ENCODE measurements at places on chromosomes 2 and 18. TPM values are rescaled to one million over a fixed set of nuclear protein-coding genes. Genes with fewer than 3 reads are reported as not detected.

SCYGR4 gene
- total RNA-seq, result not detected

SKOR2 gene
- total RNA-seq, result not detected

DNER gene
- under 0.01 TPM for total RNA-seq

SPP2 gene
- total RNA-seq, result not detected

CCDC102B gene
- total RNA-seq, result 34.0 TPM

DRC1 gene
- not detected for total RNA-seq

FNDC4 gene
- total RNA-seq, result 10.0 TPM

IL36A gene
- total RNA-seq, result not detected

LOXHD1 gene
- total RNA-seq, result under 0.01 TPM

COL4A3 gene
- total RNA-seq, result not detected

KANSL1L gene
- total RNA-seq, result 12.2 TPM

STON1 gene
- 2.1 TPM for total RNA-seq

NOL4 gene
- total RNA-seq, result not detected

NAT8 gene
- total RNA-seq, result not detected

ALS2 gene
- total RNA-seq, result 17.7 TPM

IGFBP5 gene
- total RNA-seq, result 0.64 TPM

DES gene
- total RNA-seq, result not detected

FABP1 gene
- not detected for total RNA-seq

SLC20A1 gene
- 20.5 TPM for total RNA-seq

DUSP2 gene
- 0.76 TPM for total RNA-seq

KCTD1 gene
- total RNA-seq, result 5.8 TPM

NEU2 gene
- total RNA-seq, result not detected

TNFAIP6 gene
- not detected for total RNA-seq

DOK1 gene
- total RNA-seq, result 20.9 TPM

KCNG2 gene
- total RNA-seq, result 0.26 TPM

CCBE1 gene
- under 0.01 TPM for total RNA-seq

CCDC121 gene
- 1.0 TPM for total RNA-seq

TSGA10 gene
- total RNA-seq, result 1.7 TPM

EFHD1 gene
- not detected for total RNA-seq

SDC1 gene
- total RNA-seq, result 2.6 TPM

OR6B2 gene
- total RNA-seq, result not detected

UGT1A3 gene
- total RNA-seq, result not detected

CFAP53 gene
- total RNA-seq, result 0.13 TPM

YES1 gene
- total RNA-seq, result 149 TPM

SIX3 gene
- not detected for total RNA-seq

C1QL2 gene
- total RNA-seq, result not detected

RAB17 gene
- total RNA-seq, result 12.3 TPM

C1GALT1C1L gene
- total RNA-seq, result 0.13 TPM

CTNNA2 gene
- not detected for total RNA-seq

PCARE gene
- not detected for total RNA-seq

SERTAD2 gene
- total RNA-seq, result 3.6 TPM

MERTK gene
- total RNA-seq, result 14.0 TPM

REG3G gene
- total RNA-seq, result not detected

AGXT gene
- total RNA-seq, result not detected

IL18R1 gene
- total RNA-seq, result 0.25 TPM

CACNB4 gene
- total RNA-seq, result under 0.01 TPM

IL1RL1 gene
- total RNA-seq, result 0.13 TPM

C2orf81 gene
- total RNA-seq, result 0.13 TPM

PROC gene
- under 0.01 TPM for total RNA-seq

TFCP2L1 gene
- not detected for total RNA-seq

SERPINB3 gene
- total RNA-seq, result not detected

EPHA4 gene
- 2.2 TPM for total RNA-seq

WNT6 gene
- total RNA-seq, result not detected

MYO5B gene
- 0.51 TPM for total RNA-seq

HOXD1 gene
- 4.6 TPM for total RNA-seq

DSEL gene
- 8.5 TPM for total RNA-seq

PSMA8 gene
- not detected for total RNA-seq

ABCB11 gene
- not detected for total RNA-seq
